Right hindlimb (tissue), 1 donor: ENCODE measurements at places on chromosomes 5 and 9.

GRCh38 chr9:7454624-7455023 lies 345.0 kb downstream of the DMAC1 start:
- no peak for DNase-seq

- no peak for DNase-seq
These were observed 40.6 kb downstream of the ADCY2 start for GRCh38 chr5:7436521-7436920.

- DNase-seq: no peak
These were observed 177.0 kb upstream of the PPP1R26 start for GRCh38 chr9:135302329-135303279.

- DNase-seq: no peak
These were observed 48.6 kb downstream of the FOXI1 start for GRCh38 chr5:170154297-170154696.

- DNase-seq: no peak
These were observed 174.2 kb upstream of the C9orf72 start for GRCh38 chr9:27747450-27747849.

DNA sequence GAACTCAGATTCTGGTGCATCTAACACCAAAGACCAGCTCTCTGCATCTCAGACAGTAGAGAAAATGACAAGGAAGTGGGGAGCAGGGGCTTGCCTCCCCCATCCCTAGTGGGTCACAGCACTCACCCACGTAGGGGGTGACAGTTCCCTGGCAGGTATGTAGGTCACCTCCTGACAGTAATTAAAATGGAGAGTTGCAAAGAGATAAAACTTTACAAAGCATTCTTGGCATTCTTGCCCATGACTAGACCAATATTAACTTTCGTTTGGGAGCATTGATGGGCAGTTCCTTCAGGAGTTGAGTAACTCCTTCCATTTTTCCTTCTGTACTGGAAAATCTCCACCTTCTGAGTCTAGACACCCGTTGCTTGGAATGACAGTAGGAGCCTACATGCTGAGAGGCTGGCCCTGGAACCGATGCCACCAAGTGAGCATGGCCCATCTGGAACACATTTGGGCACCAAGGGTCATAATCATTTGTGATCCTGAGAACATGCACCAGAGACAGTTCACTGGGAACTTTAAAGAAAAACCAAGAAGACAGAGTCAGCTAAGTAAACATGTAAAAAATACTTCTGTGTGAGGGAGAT lies 81.5 kb upstream of the MSX2 start:
- DNase-seq: no peak

GRCh38 chr5:136016945-136017530 lies 11.8 kb upstream of the TGFBI start:
- DNase-seq: no peak

GRCh38 chr5:143559586-143560109 lies 156.2 kb upstream of the NR3C1 start:
- no peak for DNase-seq
